M059J (cell line): ENCODE measurements at places on chromosomes 4 and X. TPM values are rescaled to one million over a fixed set of nuclear protein-coding genes. Genes with fewer than 3 reads are reported as not detected.
A peak's percentile ranks its signal among the peaks of the same experiment; 100 is the strongest.

- no peak for DNase-seq
Observed at GRCh38 chr4:126568652-126569570, 1063.8 kb upstream of the INTU start.

- DNase-seq: no peak
Observed at GRCh38 chr4:163600727-163601126, 106.2 kb downstream of the TMA16 start.

GRCh38 chr4:140944572-140944971, 188.4 kb upstream of the TBC1D9 start:
- DNase-seq: peak; percentile 45

GRCh38 chr4:76623217-76624045, 188.4 kb downstream of the SHROOM3 start:
- peak; percentile 72 for DNase-seq

DNA sequence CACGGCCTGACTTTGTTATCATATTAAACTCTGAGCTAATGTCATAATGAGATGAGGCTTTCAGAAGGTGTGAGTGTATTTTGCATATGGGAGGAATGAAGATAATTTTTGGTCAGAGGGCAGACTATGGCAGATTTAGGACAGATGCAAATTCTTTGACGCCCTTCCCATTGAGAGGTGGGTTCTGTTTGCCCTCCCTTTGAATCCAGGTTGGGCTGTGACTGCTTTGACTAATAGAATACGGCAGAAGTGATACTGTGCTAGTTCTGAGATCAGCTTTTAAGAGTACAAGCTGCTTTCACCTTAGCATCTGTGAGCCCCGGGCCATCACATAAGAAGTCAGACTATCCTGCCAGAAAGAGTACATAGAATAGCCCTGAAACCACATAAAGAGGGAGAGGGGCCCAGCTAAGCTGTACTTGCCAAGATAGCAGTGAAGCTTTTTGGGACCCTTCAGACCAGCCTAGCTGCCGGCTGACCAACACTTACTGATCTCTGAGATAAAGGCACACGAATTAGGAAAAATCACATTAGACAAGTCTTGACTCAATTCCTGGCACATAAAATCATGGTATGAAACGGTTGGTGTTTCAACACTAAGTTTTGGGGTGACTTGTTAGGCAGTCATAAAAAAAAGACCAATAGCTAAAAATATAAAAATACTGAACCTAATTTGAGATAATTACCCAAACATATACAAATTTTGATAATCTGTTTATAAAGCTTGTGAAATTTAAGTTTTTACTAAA, 166.7 kb upstream of the SH3RF1 start:
- DNase-seq: no peak

DNA sequence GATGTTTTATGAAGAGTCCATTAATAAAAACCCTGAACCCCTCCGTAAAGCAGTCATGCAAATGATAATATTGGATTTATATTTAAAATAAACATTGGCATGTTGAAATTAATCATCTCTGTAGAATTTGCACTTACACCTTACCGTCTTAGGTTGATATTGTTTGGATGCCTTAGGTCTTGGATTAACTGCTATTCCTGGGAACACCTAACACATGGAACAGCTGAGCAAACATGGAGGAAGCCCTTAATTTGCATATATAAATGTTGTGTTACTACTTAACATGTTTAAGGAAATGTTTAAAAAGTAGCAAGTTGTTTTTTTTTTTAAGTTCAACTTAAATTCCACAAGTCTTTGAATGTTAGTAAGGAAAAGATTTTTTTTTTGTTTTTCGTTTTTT, 62.5 kb downstream of the NSD2 start:
- DNase-seq: no peak

- DNase-seq: no peak
Observed at GRCh38 chr4:154640999-154641398, 28.5 kb upstream of the FGG start.

GRCh38 chr4:3756343-3757059, 9.7 kb upstream of the ADRA2C start:
- no peak for DNase-seq

DNA sequence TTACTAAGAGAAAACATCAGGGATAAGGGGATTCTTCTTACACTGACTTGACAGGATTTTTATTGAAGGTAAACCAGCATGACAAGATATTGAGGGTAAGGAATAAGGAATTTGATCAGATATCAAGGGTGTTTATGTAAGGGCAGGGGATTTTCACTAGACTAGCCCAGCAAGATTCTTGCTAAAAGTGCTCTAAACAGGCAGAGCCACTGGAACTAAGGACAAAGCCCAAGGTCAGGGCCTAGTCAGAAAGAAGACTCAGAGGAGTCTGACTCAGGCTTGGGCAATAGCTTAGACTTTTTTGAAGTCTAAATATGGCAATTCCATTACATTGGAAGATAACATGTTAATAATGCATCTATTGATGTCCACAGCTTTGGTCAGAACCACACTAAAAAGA, 6.5 kb upstream of the GLRA3 start:
- peak; percentile 5 for DNase-seq

DNA sequence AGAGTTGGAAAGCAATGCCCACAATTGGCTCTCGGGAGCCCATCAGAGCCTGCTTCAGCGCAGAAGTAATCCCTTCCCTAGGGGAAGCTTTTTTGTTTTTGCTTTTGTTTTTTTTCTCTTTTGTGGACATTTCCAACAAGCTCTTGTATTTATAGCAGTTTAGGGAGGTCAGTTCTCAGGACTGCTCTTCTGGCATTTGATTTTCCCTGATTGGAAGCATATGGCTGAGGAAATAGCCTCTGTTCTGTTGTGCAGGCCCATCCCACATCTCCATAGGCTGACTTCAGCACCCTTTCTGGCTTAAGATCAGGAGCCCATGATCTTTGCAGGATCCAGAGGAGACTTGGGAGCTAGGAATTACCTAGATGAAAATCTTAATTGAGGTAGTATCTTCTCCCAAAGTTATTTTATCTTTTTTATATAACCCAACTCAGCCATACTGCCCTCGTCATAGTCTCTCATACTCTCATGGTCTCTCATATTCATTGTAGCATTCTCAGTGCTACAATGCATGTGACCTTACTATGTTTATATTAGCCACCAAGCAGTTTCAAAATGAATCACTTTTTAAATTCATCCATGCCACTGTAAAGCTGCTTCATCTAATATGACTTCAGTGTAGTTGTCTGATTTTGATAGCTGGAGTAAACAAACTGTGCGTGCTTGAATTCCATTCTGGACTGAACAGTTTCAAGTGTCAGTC, 16.7 kb downstream of the PAGE4 start:
- DNase-seq: no peak

DNA sequence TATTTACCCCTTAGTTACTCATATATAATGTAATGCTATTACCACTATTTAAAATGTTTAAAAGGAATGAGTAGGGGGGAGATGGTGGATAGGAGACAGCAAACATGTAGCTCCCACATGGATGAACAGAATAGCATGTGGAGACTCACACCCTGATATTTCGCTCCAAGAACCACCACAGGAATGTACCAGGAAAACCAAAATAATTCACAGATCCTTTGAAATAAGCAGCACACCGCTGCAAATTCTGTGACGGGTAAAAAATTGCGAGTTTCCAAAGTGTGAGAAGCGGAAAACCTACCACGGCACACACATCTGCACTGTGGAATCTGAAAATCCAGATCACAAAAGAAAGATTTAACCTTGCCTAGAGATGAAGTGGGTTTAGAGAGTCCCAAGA, 428.2 kb downstream of the TLL1 start:
- peak; percentile 57 for DNase-seq

DNA sequence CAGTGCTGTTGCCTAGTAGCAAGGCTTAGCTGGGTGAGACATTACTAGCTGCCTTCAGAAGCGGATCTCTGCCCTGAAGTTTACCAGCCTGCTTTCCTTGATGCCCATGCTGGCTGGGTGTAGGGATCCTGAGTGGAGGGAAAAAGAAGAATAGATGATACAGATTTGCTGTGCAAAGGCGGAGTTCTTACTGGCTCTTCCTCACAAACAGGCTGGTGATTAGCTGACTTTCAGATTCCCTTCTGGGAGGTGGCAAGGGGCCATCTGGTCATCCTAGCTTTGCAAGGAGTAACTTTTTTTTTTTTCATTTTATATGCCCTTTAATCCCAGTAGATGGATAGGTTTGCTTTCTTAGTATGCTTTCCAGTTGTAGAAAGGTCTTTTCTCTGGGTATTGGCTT, 44.8 kb downstream of the SMARCA5 start:
- DNase-seq: no peak

DNA sequence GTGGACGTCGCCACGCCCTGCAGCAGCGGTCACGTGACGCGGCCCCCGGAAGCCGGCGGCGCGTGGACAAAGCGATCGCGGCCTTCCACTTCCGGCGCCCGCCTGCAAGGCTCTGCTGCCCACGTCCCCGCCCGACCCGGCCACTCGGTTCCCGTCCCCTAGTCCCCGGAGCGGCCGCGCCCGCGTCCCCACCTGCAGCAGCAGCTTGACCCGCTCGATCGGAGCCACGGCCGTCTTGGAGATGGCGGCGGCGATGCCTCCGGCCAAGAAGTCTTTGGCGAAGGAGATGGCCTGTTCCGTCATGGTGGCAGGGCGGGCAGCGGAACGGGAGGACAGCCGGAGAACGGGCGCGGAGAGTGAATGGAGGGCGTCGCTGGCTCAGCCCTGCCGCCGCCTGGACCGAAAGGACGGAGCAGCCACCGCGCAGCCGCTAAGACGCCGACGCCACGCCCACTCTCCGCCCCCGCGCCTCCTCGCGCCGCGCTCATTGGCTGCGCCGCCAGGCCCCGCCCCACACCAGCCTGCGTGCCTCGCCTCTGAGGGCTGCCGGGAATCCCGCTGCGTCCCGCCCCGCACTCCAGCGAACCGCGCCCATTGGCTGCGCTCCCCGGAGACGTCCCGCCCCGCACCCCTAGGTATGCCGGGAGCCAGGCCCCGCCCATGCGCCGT, at the start of gene SLC25A6:
SLC25A6 (minus strand) TSS at position 407 of the 669 bp plus-strand sequence; CDS start at position 303, 104 bp downstream.
- peak; percentile 92 for DNase-seq

DNA sequence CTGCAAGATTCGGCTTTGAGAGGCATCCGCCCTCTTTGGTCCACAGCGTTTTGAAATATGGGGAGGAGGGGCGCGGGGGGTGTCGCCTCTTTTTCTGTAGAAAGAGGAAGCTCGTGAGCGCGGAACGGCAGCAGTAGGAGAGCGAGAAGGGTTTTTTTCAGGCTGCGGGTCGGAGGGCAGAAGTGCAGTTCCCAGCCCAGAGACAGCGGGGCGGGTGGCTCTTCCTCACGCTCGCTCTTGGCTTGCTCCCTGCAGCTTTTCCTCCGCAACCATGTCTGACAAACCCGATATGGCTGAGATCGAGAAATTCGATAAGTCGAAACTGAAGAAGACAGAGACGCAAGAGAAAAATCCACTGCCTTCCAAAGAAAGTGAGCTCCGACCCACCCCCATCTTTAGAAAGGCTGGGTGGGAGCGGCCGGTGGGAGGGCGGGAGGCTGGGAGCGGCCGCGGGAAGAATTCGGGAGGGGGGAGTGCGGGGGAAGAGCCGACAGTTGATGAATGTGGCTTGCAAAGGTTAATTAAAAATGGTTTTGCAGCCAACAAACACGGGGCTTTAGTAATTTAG, 1.2 kb downstream of the TMSB4X start:
- peak; percentile 47 for DNase-seq

DNA sequence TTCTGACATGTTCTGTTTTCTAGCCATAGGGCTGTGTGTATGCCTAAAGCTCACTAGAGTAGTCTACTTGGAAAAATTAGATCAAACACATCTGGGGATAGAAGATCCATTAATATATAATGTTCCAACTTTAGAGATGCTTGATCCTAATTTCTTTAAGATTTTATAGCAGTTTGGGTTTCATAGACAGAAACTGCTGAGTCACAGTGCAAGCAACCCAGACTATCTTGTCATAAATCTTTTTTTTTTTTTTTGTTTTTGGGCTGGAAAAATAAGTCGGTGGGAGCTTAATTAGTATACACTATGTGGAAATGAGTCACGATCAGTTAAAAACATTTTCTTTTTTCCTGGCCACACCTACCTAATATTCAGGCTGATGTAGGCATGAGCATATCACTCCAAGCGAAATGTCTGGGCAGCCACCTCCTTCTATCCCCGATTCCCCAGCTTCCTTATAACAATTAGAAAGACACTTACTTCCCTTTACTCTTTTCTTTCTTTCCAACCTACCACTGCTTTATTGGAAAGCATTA, 58.2 kb upstream of the CASK start:
- peak; percentile 66 for DNase-seq

GRCh38 chrX:69145714-69146113, 19.5 kb downstream of the PJA1 start:
- no peak for DNase-seq

DNA sequence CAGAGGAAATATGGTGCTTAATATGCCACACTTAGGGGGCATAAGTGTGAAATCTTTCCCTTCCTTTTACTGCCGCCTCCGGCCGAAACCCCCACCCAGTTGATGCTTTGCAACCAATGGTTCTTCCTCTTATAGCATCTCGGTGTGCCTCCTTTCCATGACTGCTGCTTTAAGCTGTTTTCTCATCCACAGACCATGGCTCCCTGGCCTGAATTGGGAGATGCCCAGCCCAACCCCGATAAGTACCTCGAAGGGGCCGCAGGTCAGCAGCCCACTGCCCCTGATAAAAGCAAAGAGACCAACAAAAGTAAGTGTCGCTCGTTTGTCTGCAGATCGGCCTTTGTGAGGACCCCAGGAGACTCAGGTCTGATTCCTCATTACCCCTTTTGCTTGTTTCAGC, 6.7 kb downstream of the SLC34A2 start:
- DNase-seq: no peak

GRCh38 chr4:54971474-54971950, 153.9 kb downstream of the KDR start:
- peak; percentile 47 for DNase-seq

DNA sequence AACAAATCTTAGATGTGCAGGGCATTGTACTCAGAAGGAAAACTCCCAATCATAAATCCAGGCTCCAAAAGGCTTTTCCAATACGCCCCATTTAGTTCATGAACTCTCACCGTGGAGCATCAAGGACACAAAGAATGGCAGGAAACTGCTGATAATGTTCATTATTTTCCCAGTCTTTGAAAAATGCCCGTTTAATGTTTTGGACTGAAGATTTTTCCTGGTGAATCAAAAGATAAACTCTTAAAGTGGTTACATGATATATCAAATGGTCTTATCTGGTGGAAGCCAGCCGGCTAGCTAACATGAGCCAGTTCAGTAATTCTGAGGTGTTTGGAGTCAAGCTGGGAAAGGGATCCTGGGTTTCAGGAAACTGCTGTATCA, 62.1 kb upstream of the AP1S2 start:
- no peak for DNase-seq

Gene VCX3B
- 0.62 TPM in 1 of 2 replicates, not detected in the other for total RNA-seq

Gene SPINK2
- total RNA-seq: 3.1 TPM in 1 of 2 replicates, not detected in the other

Gene TRIM61
- total RNA-seq: not detected in 2 replicates

Gene ITIH6
- total RNA-seq: not detected in 2 replicates

Gene TSPAN7
- total RNA-seq: not detected in 2 replicates

Gene PRSS12
- 0.59 and 2.6 TPM in 2 replicates for total RNA-seq

Gene MFAP3L
- 0.10 and 0.12 TPM in 2 replicates for total RNA-seq
